NCI-H510A treated with DMSO at 0.1 percent for 48 hours (cell line): ENCODE measurements at places on chromosomes 3 and 15.
A peak's percentile ranks its signal among the peaks of the same experiment; 100 is the strongest.

DNA sequence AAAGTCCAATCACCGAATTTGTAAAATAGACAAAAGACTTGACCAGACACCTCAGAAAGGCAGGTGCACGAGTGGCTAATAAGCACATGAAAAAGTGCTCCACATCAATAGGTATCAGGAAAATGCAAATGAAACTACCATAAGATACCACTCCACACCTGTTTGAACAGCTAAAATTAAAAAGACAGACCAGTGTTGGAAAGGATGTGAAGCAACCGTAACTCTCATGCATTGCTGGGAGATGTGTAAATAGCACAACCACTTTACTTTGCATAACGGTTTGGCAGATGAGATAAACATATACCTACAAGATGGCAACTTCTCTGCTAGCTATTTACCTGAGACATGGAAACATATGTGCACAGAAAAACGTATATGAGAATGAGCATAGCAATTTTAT lies 56.9 kb downstream of the CADPS start:
- DNase-seq: peak; percentile 40

GRCh38 chr3:182246870-182247269 lies 535.1 kb downstream of the SOX2 start:
- no peak for DNase-seq

DNA sequence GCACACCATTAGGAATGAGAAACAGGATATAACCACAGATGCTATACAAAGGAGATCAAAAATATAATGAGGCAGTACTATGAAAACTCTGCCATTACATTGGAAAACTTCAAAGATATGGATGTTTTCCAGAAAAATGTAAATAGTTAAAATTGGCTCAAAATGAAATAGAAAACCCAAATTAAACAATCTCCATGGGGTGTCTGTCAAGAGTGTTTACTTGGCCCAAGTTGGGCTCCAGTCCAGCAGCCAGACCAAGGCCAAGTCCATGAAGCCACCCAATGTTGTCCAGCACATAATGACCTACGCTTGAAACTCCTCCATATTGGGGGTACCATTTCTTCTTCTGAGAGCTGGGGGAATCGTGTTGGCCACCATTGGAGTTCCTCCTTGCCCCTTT lies 37.1 kb downstream of the CTXND1 start:
- DNase-seq: no peak

- DNase-seq: no peak
These were observed 35.3 kb downstream of the TUBGCP4 start for GRCh38 chr15:43406189-43406588.

GRCh38 chr3:11698326-11699082 lies 54.8 kb upstream of the VGLL4 start:
- DNase-seq: no peak

DNA sequence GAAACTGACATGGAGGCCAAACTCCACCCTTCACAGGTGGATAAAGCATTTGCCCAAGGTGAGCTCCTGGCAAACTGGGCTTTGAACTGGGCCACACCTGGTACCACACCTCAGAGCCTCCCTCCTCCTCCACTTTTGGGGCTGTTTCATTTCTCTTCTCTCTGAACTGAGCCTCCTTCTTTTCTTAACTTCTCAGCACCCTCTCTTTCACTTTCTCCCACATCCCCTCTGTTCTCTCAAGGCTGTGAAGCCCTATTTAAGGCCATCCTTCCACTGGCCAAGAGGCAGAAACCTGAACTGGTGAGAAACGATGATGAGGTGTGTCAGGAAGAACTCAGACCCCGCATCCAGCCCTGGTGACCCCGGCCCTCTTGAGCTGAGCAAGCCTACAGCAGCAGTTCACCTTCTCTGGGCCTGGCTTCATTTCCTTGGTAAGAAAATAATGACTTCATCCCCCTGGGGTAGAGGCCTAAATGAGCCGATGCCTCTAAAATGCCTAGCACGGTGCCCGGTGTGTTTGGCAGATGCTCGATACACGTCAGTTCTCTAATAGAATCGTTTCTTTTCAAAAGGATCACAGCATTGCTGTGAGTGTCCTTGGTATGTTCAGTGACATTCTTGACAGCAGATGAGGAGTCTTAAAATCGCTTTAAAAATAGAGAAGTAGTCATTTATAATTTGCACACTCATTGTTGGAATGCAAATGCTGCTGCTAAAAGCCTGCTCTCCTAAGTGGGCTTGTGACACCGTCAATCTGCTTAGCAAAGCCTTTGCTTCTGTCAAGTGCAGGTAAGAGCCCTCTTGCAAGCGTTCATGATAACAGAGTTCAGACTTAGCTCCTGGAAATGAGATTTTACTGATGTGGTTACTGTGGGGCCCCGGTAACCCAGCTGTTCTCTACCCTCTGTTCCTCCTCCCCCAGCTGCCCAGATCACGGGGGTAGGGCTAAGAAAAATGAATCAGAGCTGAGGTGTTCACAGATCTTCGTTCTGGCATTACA lies 97.7 kb upstream of the ATP2B2 start:
- no peak for DNase-seq

DNA sequence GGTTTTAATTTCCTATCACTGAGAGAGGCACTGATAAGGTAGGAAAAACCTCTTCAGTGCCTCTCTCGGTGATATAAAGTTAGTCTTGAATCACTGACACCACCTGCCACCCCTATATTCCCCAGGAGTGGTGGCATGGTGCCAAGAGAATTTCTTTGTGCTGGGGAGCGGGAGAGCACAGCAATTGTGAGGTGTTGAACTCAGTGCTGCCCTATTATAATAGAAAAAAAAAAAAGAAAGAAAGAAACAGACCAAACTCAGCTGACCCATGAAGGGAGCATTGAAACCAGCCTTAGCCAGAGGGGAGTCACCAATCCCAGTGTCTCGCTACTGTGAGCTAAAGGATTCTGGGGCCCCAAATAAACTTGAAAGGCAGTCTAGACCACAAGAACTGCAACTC lies 201.4 kb upstream of the STT3B start:
- peak; percentile 1 for DNase-seq

DNA sequence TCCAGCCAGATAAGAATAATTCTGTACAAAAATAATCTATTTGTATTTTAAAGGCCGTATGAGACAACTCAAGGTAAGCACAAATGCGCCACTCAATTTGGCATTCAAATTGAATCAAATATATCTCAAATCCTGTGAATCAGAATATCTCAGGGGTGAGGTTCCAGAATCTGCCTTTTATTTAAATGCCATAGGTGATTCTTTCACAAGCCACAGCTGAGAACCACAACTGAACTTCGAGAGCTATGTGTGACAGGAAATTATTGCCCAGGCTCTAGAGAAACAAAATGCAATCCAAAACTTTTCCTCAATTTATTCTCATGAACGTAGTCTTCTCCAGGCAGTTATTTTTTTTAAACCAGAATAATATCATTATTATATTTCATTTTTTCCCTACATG lies 11.9 kb downstream of the ATP8B4 start:
- DNase-seq: no peak

GRCh38 chr3:31772272-31772671 lies 208.8 kb downstream of the OSBPL10 start:
- DNase-seq: no peak

DNA sequence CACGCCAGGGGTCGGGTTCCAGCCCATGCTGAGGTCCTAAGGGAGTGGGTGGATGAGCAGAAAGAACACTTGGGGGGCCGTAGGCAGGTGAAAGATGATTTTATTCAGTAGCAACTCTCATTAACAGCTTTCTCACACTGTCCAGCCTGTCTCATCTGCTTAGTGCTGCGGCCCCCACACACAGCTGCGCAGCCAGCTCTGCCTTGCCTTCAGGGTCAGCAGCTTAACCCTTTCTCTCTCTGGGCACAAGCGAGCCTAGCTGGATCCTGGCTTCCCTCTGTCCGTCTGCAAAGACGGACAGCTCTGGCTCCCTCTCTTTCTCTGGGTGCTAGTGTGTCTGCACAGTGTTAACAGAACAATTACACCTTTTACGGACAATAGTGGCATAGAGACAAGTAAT lies 21.3 kb downstream of the NPAP1 start:
- DNase-seq: no peak

GRCh38 chr3:18917923-18918322 lies 230.4 kb upstream of the KCNH8 start:
- DNase-seq: no peak

DNA sequence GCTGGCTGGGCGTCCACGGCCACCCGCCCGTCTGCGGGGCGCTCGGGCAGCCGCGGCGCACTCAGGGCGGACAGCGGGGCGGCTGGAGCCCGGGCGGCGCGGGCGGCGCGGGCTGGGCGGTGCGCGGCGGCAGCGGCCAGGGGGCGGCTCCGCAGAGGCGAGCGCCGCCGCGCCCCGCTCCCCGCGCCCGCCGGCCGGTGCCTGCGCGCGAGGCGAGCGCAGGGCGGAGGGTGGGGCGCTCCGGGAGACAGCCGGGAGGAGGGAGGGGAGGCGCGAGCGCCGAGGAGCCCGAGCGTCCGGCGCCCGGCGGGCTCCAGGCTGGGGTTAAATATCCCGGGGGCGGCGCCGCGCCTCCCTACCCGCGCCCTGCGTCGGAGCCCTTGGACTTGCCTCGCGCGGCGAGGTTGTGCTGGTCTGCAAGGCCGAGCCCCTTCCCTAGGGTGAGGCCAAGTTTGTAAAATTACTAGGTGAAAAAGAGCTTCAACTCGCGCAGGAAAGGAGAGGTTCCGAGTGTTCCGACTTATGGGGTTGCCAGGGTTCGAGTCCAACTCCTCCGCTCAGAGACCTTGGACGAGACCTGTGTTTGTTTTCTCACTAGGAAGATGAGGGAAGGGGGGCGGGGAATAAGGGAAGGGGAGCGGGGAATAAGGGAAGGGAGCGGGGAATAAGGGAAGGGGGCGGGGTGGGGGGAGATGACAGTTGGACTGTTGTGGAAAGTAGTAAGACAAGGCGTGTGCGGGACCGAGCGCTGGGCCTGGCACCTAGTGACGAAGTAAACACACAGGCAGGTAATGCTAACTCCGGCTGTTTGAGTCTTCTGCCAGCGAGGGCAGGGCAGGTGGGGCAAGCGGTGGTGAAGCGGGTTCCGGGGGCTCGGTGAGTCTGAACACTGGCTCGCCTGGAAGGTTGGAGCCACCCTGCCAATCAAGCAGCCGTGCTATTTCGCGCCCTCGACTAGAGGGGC lies at the start of gene TNFAIP8L3:
Gene TNFAIP8L3, minus strand, starts transcription at position 301 of the 964 bp plus-strand sequence. CDS start 311 bp downstream, outside the sequence.
- peak; percentile 7 for DNase-seq

DNA sequence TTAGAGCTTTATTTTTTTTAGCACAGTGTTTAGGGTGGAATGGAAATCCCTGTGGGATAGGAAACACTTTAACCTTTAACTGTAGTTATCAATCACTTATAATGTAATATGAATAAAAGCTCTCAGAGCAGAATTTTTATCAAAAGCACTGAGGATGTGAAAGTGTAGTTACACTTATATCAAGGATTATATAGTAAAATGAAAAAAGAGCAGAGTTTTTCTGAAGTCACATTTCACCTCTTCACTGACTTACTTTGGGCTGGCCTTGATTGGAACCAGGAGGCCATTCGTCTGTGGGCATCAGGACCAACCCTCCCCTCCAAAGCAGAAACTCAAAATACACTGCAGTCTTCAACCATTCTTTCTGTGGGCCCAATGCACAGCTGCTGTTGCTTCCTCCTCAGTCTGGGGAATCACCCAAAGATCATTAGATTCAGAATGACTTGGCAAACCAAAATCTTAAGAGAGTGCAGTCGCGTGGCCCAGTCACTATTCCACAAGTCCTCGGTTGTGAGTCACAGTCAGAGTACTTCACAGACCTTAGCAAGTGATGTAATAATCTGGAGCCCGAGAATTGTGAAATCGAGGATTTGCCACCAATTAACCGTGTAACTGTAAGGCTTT lies 132.6 kb upstream of the COL8A1 start:
- no peak for DNase-seq

DNA sequence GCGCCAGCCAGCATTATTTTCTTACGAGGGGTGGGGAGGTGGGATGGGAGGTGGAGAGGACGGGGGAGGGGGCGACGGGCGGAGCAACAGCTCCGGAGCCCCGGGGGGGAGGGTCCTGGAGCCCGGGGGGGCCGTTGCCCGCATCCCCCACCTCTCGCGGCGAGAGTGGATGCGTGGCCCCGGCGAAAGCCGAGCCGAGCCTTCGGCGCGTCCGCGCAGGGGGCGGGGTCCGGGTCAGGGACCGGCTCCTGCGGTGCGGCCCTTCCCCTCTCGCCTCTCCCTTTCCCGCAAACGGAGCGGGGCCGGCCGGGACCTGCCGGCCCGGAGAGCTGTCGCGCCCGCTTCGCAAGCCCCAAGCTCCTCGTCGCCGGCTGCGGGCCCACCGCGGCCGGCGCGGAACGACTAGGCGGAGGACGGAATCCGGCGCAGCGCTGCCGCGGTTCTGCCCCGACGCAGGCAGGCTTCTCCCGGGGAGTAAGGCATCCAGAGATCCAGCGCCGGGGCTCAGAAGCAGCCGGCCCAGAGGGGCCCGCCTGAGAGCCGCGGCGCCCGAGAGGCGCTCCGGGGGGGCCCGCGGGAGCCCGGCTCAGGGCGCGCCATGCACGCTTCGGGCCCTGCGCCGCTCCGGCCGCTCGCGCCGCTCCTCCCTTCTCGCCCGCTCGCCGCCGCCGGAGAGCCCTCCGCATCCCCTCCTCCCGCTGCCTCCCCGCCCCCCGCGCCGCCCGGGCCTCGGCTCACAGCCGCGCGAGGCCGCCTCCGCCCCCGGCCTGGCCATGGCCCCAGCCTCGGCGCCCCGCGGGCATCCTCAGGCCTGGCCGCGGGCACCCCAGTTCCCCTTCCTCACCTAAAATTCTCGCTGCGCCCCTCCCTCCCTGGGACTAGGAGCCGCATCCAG lies 459 bp upstream of the ADCY5 start:
- DNase-seq: no peak

DNA sequence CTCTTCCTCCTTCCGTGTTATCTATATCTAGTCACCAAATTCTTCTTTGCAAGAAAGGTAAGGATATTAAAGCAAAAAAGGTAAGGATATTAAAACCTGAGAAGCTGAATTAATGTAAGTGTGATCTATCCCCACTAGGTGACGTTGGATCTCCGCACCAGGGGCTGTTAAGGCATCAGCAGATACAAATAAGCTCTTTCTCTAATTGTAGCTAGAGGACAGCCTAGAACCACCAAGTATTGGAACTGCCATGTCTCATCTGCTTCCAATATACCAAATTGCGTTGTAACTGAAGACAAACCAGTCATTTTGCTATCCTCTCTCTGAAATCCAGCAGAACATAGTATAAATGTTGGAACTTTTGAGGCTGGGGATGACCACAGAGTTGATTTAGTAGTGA lies 471.2 kb upstream of the TGFBR2 start:
- DNase-seq: no peak

DNA sequence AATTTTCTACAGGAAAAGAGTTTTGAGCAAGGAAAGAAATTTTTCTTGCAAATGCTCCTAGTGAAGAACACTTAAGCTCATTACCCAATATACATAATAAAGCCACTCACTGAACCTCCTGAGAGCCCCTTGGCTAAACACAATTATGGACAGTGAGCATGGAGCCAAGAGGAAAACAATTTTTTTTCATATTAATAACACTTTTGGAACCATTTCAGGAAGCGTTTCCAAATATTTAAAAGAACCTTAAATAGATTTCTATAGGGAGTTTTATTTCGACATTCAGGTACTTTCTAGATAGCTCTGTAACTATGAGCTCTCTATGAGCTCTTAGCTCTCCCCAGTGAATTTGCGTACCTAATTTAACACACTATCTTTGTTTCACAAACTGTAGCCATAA lies 581.1 kb downstream of the ZNF385D start:
- DNase-seq: no peak
